ENCODE measurements at places on chromosomes 3 and 15. TPM values are rescaled to one million over a fixed set of nuclear protein-coding genes. Genes with fewer than 3 reads are reported as not detected.

GPR62 gene
- 0.07 TPM for total RNA-seq

KCNH8 gene
- not detected for total RNA-seq

CCDC54 gene
- total RNA-seq = not detected

ITPKA gene
- 0.91 TPM for total RNA-seq

PODXL2 gene
- 5.4 TPM for total RNA-seq

CLSTN2 gene
- 1.6 TPM for total RNA-seq

RPP25 gene
- 2.6 TPM for total RNA-seq

CLDN1 gene
- 4.1 TPM for total RNA-seq

OR5K2 gene
- total RNA-seq = not detected

PLIN1 gene
- 0.33 TPM for total RNA-seq

GNAT1 gene
- not detected for total RNA-seq

TUSC7 gene
- not detected for total RNA-seq

LSAMP gene
- total RNA-seq = 1.0 TPM

HCLS1 gene
- total RNA-seq = 0.76 TPM

STRIT1 gene
- total RNA-seq = not detected

SMCO1 gene
- not detected for total RNA-seq

PLCL2 gene
- 8.5 TPM for total RNA-seq

CEP152 gene
- 5.0 TPM for total RNA-seq

SNURF gene
- total RNA-seq = 40.3 TPM

SEMA3B gene
- 25.6 TPM for total RNA-seq

TRIM71 gene
- not detected for total RNA-seq

ARHGAP11A gene
- total RNA-seq = 12.3 TPM

GOLIM4 gene
- 72.7 TPM for total RNA-seq

TMEM40 gene
- not detected for total RNA-seq

CADM2 gene
- not detected for total RNA-seq

LRRIQ4 gene
- 0.07 TPM for total RNA-seq

Measured in smooth muscle cell of the pulmonary artery (primary cell).